NAMALWA (cell line): ENCODE measurements at places on chromosomes 1 and 21.

DNA sequence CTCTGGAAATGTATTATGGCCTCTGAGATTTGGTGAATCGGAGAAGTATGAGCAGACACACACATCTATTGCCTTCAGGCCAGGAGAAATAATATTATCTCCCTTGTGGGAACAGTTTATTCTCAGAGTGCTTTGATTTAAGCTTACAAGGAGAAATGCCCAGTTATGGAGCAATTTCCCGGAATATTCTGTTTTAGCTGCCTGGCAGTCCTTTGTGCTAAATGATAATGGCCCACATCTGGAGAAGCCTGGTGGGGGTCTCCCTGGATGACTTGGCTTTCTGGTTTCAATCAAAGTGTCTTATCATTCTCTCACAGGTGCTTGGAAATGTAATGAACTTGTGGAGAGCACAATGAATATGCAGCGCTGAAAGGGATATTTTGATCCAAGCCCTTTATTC, 389.6 kb upstream of the USP24 start:
- DNase-seq: no peak

DNA sequence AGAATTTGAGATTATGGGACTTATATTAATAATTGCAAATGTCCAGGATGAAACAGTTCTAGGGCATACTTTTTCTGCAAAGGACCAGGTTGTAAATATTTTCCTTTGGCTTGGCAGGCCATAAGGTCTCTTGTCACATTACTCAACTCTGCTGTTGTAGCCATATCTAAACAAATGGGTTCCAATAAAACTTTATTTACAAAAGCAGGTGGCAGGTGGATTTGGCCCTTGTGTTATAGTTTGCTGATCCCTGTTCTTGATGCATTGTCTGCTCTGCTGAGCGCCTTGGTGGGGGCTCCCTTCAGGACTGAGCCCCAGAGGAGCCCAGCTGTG, 258.5 kb downstream of the FOXD2 start:
- DNase-seq: no peak

GRCh38 chr1:16921391-16922185, at the start of gene CROCC:
Gene CROCC (plus strand): TSS chr1:16921931. CDS start chr1:16922019, 88 bp downstream.
- peak; percentile 65 for DNase-seq

- peak; percentile 17 for DNase-seq
Measured at GRCh38 chr1:43803646-43804045, 96.3 kb downstream of the ST3GAL3 start.

- DNase-seq: no peak
Measured at GRCh38 chr1:16721871-16722641, 18.3 kb upstream of the RNU1-4 start.

DNA sequence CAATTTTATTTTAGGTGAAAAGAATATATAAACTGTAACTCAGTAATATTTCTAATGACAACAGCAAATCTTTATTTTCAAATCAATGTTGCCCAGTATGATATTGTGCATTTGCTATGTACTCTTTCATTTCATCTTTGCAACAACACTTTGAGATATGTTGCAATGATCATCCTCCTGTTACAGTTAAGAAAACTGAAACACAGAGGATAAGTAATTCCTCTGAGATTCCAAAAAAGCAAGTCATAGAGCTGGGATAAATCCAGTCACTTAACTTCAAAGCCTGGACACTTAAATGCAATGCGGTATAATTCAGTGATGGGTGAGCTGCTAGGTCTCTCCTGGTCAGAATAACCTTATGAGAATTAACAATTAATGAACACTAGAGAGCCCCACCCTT, 48.6 kb upstream of the EXO1 start:
- DNase-seq: no peak

DNA sequence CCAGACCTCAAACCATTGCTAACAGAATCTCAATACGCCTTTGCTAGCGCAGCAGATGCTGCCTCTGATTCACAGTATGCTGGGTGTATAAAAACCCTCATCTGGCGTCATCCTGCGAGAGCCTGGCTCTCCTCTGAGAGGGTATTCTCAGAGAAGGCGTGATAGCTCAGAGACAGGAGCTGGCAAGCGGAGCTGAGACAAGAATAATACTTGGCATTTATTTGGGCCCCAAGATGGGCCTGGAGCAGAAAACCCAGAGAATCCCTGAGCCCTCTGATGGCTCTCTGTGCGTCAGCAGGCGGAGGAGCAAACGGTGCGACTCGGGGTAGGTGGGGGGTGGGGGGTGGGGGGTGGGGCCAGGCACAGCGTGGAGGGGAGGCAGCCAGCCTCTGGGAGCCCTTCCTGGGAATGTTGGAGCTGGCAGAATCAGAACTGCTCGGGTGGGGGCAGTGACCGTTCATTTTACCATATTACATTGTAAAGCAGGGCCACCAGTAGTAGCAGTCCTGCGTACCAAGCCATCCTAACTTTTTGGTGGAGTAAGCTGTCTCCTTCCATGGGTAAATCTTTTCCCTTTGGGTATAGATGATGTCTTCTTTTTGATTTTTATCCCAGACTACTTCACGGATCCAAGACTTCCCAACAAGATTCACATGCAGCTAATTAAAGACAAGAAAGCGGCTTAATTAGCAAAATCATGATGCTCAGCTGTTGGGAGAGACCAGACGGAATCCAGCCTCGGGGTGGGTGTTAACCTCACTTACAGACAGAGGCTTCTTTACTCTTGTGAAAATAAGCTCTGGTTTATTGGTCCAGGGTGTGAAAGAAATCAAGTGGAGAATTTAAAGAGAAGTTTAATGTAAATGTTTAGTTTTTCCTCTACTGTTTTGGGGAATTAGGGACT, 7.1 kb downstream of the RIIAD1 start:
- no peak for DNase-seq

DNA sequence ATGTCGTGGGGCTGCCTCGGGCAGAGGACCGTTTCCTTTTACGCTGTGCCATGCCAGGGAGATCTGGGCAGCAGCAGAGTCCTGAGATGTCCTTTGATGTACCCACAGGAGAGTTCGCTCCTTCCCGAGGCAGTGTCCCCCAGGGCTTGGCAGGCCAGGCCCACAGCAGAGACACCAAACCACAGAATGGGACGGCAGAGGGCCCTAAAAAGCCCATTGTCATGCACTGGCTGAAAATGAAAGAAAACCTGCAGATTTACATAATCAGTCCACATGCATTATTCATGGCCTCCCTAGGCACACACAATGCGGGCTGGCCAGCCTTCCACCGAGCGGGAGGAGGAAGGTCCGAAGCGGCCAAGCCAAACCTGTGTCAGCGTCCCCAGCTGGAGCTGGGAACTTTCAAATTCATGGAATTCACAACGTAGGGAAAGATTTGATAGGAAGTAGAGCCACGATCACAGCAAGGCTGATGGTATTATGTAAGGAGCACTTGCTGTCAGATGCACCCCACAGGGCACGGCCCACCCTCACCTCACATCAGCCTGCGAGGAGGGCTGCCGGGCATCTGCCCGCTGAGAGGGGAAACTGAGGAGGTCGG, 25.3 kb upstream of the EFHD2 start:
- DNase-seq: peak; percentile 29

DNA sequence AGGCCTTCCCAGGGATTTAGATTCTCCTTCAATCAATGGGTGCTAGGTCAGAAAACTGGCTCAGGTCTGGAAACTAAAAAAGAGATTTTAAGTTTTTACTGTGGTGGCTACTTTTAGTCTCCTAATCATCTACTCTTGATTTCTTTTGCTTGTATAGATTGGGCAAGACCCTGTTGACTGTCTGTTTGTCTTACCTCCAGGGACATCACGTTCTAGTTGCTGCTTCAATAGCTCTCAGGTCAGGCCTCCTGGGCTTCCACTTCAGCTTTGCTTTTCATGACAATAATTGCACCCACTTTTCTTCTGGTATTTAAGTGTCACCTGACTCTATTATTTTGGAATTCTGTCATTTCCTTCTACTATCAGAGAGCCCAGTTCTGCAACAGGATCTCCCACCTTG, 28.5 kb upstream of the CREG1 start:
- no peak for DNase-seq

DNA sequence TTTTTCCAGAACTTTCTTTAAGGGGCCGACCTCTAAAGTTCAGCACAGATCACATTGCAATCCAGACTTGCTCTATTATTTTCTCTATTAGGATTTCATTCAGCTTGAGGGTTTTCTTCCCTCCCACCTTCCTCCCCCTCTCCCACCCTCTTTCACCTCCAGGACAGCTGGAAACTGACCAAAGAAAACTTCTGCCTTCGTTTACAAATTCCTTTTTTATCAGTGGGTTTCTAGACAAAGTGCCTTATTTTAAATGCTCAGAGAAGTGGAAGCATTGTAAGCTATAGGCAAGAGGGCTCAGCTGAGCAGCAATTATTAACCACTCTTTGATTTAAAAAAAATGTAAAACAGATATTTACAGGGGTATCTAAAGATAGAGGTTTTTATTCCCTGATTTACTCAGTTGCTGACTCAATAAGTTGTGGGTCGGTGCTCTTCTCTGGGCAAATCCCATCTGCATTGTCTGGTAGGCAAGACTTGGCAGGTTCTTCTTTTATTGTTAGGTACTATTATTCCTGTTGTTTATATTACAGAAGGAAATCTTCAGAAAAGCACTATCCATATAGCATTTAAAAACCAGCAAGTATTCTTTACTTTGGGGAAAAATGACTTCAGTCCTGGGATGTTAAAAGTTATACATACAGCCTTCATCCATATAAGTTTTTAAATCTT, 277.0 kb upstream of the C1orf105 start:
- DNase-seq: no peak

DNA sequence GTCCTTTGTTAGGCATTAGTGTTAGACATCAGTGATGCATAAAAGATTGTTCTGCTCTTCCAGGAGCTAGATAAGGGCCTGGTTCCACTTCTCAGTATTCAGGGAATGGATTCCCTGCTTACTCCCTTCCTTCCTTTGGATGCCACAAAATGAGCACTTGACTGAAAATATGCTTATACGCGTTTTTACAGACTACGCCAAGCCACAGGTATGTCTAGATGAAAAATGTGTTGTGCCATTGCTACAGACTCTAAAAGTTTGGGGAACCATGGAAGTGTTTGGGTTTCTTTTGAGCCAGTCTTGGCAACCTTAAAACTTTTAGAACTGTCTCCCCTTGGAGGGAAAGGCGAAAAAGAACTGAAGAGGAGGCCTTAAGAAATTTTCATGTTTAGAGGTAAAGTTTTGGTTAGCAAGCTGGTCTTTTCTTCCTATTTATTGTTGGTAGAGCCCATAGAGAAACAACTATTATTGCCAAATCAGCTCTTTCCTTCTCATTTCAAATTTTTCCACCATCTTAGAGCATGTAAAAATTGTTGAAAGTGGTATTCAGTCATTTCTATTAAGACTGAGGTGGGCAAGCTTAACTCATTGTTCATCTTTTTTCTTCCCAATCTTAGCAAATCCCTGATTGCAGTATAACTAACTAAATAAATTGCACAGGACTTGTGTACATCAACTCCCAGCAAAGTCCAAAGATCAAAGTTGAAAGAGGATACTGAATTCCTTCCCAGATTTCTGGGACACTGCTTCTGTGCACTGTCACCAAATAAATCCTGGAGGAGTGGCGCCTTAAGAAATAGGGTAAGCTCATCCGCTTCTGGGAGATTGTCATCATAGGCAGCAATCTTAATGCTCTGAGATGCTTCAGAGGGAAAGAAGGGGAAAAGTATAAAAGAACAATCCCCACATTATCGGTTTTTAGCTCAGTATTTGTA, 18.9 kb downstream of the FGGY start:
- no peak for DNase-seq

GRCh38 chr1:44131411-44131810, 10.0 kb downstream of the KLF18 start:
- no peak for DNase-seq

GRCh38 chr1:85203573-85204171, 2.9 kb upstream of the SYDE2 start:
- no peak for DNase-seq

DNA sequence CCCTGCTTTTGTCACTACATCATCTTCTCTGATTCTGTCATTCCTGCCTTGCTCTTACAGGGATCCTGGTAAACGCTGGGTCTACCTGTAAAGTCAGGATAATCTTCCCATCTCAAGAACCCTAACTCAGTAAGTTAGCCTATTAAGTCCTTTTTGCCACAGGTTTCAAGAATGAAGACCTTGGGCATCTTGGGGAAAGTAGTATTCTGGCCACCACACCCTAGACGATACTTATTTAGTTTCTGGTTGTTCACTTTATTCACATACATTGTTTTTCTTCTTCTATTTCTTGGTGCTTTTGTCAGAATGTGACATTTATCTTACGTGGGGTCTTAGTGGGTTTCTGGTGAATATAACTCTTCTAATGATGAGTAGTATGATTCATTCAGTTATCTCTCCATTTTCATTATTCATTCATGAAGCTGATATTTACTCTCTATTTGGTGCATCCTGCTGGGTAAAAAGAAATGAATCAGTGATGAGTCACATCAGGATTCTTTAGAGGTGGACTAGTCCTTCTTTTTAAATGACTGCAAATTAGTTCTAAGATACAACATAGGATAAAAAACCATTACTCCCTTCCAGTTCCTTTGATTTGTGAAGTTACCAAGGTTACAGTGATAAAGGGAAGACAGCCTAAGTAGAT, 514.4 kb upstream of the B3GALT2 start:
- no peak for DNase-seq

DNA sequence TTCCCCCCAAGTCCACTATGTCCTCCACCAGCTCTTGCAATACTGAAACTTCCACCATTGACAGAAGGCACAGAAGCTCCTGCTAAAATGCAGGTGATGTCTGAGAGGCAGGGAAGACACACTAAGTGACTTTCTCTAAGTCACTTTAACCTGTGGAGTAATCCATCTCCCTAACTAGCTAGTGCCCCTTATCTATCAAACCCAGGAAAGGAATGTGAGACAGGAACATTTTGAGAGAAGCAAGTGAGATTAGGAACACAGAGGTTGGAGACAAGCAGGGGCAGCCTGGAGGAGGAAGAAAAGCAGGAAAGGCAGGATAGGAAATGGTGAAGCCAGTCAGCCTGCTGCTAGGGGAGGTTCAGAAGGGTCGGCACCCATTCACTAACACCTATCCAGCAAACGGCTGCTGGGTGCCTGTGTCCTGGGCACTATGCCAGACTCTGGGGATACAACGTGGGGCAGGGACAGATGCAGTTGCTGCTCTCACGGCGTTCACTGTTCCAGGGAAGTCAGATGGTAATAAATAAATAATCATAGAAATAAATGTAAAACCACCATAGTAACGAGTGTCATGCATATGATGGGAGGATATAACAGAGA, 7.0 kb downstream of the GPA33 start:
- no peak for DNase-seq

GRCh38 chr1:93635614-93636543, 45.8 kb downstream of the BCAR3 start:
- DNase-seq: no peak
